Right kidney (tissue), 9 donors: ENCODE measurements at places on chromosomes 5 and 9.

GRCh38 chr5:59640411-59640810 lies 253.1 kb downstream of the PDE4D start:
- DNase-seq: no peak

- no peak for DNase-seq
Measured at GRCh38 chr9:72292874-72293607, 72.0 kb downstream of the ZFAND5 start.

GRCh38 chr5:164345173-164345849 lies 839.9 kb downstream of the MAT2B start:
- no peak for DNase-seq

DNA sequence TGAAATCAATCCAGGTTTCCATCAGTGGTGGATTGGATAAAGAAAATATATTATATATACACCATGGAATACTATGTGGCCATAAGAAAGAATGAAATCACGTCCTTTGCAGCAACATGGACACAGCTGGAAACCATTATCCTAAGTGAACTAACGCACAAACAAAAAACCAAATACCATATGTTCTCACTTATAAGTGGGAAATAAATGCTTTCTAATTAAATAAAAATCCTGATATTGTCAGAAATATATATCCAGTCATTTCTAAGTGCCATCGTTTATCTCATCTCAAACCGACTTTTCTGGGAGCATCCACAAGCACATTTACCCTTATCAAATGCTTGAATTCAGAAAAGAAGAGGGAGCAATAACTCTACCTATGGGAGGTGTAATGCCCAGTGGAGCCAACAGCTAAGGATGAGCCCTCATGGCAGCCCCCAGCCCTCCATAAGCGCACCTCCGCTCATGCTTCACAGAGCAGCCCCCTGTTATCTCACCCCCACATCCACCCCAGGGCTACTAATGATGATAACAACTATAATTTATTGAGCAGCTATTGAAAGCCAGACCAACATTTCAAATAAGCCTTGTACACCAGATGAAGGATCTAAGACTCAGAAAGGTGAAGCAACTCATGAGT lies 101.7 kb upstream of the SPOCK1 start:
- DNase-seq: no peak

DNA sequence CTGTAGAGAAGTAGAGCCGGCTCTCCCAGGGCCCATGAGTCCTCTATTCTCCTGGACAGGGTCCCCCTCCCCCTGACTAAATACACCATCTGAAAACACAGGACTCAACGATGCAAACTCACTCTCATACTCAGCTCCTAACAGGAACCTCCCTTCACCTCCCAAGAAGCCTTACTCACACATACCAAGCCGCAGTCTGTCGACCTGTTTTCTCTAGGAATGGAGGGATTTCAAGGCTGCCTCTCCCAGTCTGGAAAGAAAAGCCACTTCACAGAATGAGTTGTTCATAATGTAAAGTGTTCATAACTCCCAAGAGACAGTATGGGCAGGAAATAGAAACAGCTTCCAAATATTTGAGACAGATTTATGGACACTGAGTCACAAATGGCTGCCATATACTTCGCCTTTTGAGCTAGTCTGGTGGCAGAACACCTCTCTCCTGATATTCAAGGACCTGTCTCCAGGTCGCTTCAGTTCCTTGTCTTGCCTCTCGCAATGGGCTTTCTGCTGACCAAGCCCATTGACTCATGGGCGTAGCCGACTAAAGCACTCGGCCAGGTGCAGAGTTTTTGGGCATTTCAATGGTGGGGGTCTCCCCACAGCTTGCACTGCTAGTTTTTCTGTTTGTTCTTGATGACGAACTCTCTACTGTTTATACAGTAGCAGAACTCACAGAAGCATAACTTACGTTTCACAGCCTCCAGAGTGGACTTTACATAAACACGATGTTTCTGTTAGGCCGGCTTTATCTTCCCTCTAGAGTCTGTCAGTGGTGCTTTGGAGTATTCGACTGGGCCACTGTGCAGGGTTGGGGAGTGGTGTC lies 25.0 kb upstream of the IL17B start:
- no peak for DNase-seq
